H9 (cell line): ENCODE measurements at places on chromosomes 2 and 18.

GRCh38 chr2:17680119-17680518, 73.5 kb downstream of the SMC6 start:
- DNase-seq, result no peak
- H3K4me3 ChIP-seq, result no peak overlapping the region
- no peaks in the 10 kb centered on the region for H3K27me3 ChIP-seq
- peaks cover 64% of the 10 kb centered on the region for H3K36me3 ChIP-seq
- H3K4me1 ChIP-seq, result no peaks in the 10 kb centered on the region

GRCh38 chr2:28620291-28620793, 124.5 kb downstream of the PLB1 start:
- H3K4me1 ChIP-seq, result peaks cover 10% of the 10 kb centered on the region; the same call in 1 of the 2 replicates
- no peak overlapping the region for H3K27ac ChIP-seq
- H3K4me3 ChIP-seq, result no peak overlapping the region
- H3K27me3 ChIP-seq, result no peaks in the 10 kb centered on the region

DNA sequence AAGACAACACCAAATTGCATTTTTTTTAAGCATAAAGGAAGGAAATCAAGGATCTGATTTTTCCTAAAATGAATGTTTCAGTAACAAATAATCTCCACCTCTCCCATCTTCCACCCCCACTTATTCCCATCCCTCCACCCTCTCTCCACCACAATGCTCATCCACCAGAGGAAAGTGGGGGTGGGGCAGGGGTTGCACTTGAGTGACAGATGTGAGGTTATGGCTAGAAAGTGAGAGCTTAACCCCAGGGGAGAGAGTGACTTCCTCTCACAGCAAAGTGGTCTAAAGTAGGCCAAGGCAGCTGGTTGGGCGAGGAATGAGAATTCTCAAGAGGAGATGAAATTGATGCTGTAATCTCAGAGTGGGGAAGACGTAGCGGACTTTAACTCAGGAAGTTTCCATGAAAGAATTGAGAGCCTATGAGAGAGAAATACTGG, 104.7 kb downstream of the HNRNPLL start:
- no peak overlapping the region for H3K4me3 ChIP-seq
- no peak for DNase-seq
- no peaks in the 10 kb centered on the region; the same call in none of the 2 replicates for H3K4me1 ChIP-seq
- no peak overlapping the region for H3K27ac ChIP-seq
- H3K27me3 ChIP-seq, result no peaks in the 10 kb centered on the region
- H3K36me3 ChIP-seq, result peaks cover 12% of the 10 kb centered on the region

DNA sequence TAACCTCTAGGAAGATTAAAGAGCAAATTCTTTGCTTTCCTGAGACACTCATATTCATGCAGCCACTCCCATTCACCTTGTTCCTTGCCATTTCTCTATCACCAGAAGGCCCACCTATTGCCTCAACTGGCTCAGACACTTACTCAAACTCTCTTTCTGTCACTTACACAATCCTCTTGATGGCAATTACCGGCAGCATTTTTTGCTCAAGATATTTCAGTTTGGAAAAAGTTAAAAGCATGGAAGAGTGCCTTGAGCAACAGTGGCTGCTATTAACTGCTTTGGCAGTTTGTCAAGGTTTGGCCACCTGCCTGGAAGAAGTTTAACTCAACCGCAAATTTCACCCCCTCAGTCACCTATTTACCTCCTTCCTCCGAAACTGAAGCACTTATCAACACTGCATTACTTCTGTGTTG, 1104.0 kb upstream of the PIK3C3 start:
- no peak for DNase-seq
- no peaks in the 10 kb centered on the region for H3K36me3 ChIP-seq
- no peak overlapping the region for H3K4me3 ChIP-seq
- no peaks in the 10 kb centered on the region; the same call in 1 of the 2 replicates for H3K4me1 ChIP-seq

- no peak overlapping the region for H3K27ac ChIP-seq
- peaks cover 7% of the 10 kb centered on the region for H3K36me3 ChIP-seq
- H3K27me3 ChIP-seq, result no peaks in the 10 kb centered on the region
- H3K4me1 ChIP-seq, result no peaks in the 10 kb centered on the region
- H3K4me3 ChIP-seq, result no peak overlapping the region
Observed at GRCh38 chr2:232960862-232961261, 52.2 kb downstream of the NGEF start.

DNA sequence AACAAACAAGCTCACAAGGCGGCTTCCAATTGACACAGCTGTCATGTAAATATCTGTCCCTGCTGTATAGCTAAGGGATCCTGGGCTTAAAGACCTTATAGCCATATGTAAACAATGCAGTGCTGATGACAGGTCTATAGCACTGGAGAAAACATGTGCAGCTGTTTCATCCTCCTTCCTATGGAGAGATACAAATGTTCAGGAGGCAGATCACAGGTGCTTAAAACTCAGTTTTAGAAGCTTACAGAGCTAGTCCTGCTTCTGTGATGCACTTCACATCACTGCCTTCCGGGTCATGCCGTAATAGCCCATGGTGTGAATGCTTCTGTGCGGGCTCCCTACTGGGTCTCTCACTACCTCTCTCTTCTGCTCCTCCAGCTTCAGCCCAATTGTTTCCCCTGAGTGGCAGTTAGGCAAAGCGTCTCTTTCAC, 262.4 kb upstream of the CHST9 start:
- H3K4me3 ChIP-seq, result no peak overlapping the region
- no peaks in the 10 kb centered on the region for H3K4me1 ChIP-seq
- H3K36me3 ChIP-seq, result peaks cover 7% of the 10 kb centered on the region; the same call in 1 of the 2 replicates
- DNase-seq, result no peak
- H3K27ac ChIP-seq, result no peak overlapping the region

DNA sequence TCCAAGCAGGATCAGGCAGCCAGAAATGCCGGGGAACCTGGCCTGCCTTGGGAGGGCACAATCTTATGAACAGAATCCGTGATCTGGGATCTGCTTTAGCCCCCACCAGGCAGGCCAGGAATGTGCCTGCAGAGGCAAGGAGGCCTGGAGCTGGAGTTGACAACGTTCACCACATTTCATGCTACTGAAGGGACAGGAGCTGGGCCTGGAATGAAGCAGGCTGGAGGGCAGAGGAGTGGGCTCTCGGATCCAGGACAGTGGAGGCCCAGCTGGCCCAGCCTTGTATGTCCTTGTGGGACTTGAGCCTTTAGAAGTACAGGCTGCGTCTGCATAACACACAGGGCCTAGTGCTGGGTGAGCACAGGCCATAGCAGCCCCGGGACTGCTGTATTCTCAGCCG, 91.8 kb downstream of the KLHL29 start:
- H3K36me3 ChIP-seq, result no peaks in the 10 kb centered on the region
- H3K27ac ChIP-seq, result no peak overlapping the region
- H3K27me3 ChIP-seq, result no peaks in the 10 kb centered on the region
- DNase-seq, result no peak
- peaks cover 10% of the 10 kb centered on the region; the same call in 1 of the 2 replicates for H3K4me1 ChIP-seq

GRCh38 chr18:8411492-8411891, 197.7 kb upstream of the RAB12 start:
- DNase-seq, result no peak
- H3K36me3 ChIP-seq, result peaks cover 11% of the 10 kb centered on the region
- no peak overlapping the region for H3K4me3 ChIP-seq
- H3K27ac ChIP-seq, result no peak overlapping the region
- H3K4me1 ChIP-seq, result no peaks in the 10 kb centered on the region

DNA sequence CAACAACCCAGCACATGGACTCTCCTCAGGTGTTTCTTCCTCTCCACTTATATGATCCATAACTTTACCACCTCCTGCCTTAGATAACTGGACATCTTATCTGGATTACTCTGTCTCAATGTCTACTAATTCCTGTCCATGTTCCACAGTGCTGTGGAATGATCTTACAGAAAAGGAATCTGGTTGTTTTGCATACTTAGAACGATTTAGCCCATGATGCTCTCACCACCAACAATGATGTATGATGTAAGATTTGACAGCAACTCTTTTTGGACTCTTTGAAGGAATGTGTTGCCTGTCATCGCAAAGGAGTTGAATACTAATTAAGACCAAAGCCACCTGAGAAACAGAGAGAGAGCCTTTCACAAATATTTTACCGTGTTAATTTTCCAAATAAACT, 37.7 kb upstream of the SYT4 start:
- no peak overlapping the region for H3K27ac ChIP-seq
- H3K4me1 ChIP-seq, result no peaks in the 10 kb centered on the region
- no peaks in the 10 kb centered on the region for H3K27me3 ChIP-seq
- H3K4me3 ChIP-seq, result no peak overlapping the region
- no peak for DNase-seq
- no peaks in the 10 kb centered on the region for H3K36me3 ChIP-seq

GRCh38 chr2:190979906-190980629, 33.9 kb downstream of the STAT1 start:
- DNase-seq, result no peak
- H3K4me3 ChIP-seq, result no peak overlapping the region
- no peaks in the 10 kb centered on the region for H3K4me1 ChIP-seq
- peaks cover 93% of the 10 kb centered on the region for H3K36me3 ChIP-seq

DNA sequence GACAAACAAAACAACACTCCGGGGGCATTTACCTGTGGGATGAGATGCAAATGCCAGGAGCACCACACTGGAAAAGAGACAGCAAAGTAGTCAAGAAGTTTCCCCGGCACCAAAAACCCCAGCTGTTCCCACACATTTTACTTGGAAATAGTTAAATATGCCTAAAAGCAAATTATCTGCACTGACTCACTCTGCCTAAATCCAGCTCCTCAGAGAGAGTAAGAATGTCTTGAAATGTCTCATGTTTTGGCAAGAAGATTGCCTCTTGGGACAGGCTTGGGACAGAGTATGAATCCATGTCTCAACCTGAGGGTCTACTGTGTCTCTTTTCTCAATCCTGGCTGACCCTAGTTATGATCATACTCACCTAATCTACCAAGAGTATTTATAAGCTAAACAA, 87.5 kb upstream of the RIOK3 start:
- no peak overlapping the region for H3K27ac ChIP-seq
- H3K4me1 ChIP-seq, result no peaks in the 10 kb centered on the region
- H3K4me3 ChIP-seq, result no peak overlapping the region
- DNase-seq, result no peak
- H3K36me3 ChIP-seq, result no peaks in the 10 kb centered on the region

DNA sequence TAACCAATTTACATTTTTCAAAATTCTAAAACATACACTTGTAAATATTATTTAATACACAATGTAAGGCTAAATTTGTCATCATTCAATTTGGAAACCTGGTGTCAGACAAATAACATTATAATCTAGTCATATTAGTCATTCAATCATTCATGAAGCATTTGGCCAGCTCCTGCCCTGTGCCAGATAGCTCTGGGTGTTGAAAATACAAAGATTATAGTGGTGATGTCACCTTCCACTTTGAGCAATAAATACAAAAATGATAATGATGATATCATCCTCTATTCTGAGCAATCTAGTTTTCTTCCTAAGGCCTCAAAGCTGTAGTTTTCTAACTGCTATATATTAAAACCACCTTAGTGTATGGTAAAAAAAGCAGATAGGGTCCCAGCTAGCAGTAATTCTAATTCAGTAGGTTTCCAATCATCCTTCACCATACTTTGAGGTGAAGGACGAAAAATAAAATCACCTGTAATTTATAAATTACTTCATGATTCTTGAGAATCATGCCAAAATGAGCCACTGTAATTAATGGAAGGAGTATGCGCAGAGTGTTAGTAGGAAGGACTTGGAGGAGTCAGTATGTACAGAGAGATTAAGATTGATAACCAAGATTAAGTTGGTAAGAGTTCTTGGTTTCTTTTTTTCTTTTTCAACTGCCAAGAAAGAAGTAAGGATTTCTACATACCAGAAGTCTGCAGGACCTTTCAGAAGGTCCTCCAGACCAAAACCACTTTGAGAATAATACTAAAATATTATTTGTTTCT, 23.2 kb downstream of the MEMO1 start:
- H3K4me1 ChIP-seq, result no peaks in the 10 kb centered on the region; the same call in 1 of the 2 replicates
- DNase-seq, result no peak
- H3K4me3 ChIP-seq, result no peak overlapping the region
- no peaks in the 10 kb centered on the region; the same call in 1 of the 2 replicates for H3K36me3 ChIP-seq

GRCh38 chr2:195848119-195848899, 191.3 kb downstream of the SLC39A10 start:
- DNase-seq, result no peak
- no peak overlapping the region for H3K27ac ChIP-seq
- H3K36me3 ChIP-seq, result no peaks in the 10 kb centered on the region
- H3K27me3 ChIP-seq, result no peaks in the 10 kb centered on the region
- no peak overlapping the region for H3K4me3 ChIP-seq
